Esophagus squamous epithelium (tissue), 5 donors: ENCODE measurements at places on chromosomes 2 and 18.

DNA sequence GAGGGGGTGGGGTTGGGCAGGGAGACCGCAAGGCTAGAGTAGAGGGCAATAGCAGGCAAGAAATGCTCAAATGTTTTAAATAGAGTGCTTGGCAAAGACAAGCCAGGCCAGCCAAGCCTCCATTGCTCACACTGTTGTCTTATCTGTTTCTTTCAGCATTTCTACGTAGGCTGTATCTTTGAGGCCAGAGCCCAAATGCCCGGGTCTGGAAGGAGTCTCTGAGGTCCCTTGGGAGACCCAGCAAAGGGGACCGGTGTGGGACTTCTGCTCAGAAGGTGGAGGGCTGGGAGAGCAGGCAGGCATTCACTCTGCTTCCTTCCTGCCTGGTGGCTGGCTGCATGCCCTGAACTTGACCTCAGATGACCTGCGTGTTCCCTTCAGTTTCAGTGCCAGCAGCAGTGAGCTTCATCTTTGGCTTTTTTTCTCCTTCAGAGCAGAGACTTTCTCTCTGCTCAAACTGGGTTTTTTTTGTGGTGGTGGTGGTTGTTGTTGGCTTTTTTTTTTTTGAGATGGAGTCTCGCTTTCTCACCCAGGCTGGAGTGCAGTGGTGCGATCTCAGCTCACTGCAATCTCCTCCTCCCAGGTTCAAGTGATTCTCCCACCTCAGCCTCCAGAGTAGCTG, 13.7 kb upstream of the TET3 start:
- H3K4me1 ChIP-seq = peaks cover 45% of the 10 kb centered on the region
- DNase-seq = no peak
- no peaks in the 10 kb centered on the region for H3K36me3 ChIP-seq
- no peaks in the 10 kb centered on the region for H3K27me3 ChIP-seq
- no peak overlapping the region for H3K4me3 ChIP-seq
- H3K27ac ChIP-seq = no peak overlapping the region

- DNase-seq = no peak
- no peaks in the 10 kb centered on the region for H3K4me1 ChIP-seq
- no peaks in the 10 kb centered on the region for H3K27me3 ChIP-seq
- no peaks in the 10 kb centered on the region for H3K36me3 ChIP-seq
- no peak overlapping the region for H3K4me3 ChIP-seq
- H3K27ac ChIP-seq = peak overlapping the region; percentile 60
Measured at GRCh38 chr2:203871371-203871983, 3.9 kb downstream of the CTLA4 start.

DNA sequence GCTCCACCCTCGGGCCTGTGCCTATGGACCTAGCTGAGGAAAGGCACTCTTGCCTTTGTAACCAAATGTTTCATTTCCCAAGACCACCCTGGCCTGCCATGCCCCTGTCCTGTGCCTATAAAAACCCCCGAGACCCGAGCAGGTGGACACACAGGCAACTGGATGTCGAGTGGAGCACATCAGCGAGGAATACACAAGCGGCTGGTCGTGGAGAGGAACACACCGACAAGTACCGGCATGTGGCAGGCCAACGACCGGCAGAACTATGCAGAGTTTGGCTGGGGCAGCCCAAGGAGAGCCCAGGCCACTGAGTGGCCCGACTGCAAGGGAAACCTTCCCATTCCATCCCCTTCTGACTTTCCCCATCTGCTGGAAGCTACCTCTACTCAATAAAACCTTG, 1963.8 kb upstream of the CELF4 start:
- no peak overlapping the region for H3K27ac ChIP-seq
- no peak for DNase-seq
- H3K4me1 ChIP-seq = no peaks in the 10 kb centered on the region
- H3K36me3 ChIP-seq = no peaks in the 10 kb centered on the region
- no peaks in the 10 kb centered on the region for H3K27me3 ChIP-seq

DNA sequence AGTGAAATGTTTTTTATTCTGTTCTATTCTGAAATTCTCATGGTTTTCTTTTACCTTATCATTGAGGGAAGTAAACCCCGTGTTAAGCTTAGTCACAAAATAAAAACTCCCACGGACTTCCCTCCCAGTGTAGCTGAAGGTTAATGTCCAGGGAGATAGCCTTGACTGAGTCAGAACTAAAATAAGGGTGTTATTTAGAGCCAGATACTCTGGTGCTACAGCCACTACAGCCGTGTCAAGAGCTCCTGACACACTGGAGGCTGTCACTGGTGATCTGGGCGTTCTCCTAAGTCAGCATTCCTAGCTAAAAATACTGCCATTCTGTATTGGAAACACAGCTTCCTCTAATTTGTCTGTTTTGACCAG, 82.0 kb upstream of the RANBP2 start:
- H3K4me3 ChIP-seq = no peak overlapping the region
- no peaks in the 10 kb centered on the region for H3K36me3 ChIP-seq
- peak overlapping the region; percentile 47 for H3K27ac ChIP-seq
- peaks cover 36% of the 10 kb centered on the region for H3K4me1 ChIP-seq
- DNase-seq = no peak

GRCh38 chr2:229335330-229335729, 64.2 kb upstream of the PID1 start:
- no peak overlapping the region for H3K27ac ChIP-seq
- H3K27me3 ChIP-seq = no peaks in the 10 kb centered on the region
- H3K36me3 ChIP-seq = no peaks in the 10 kb centered on the region
- no peak overlapping the region for H3K4me3 ChIP-seq
- no peaks in the 10 kb centered on the region for H3K4me1 ChIP-seq
- no peak for DNase-seq

- no peak overlapping the region for H3K4me3 ChIP-seq
- H3K36me3 ChIP-seq = no peaks in the 10 kb centered on the region
- no peak for DNase-seq
- no peaks in the 10 kb centered on the region for H3K27me3 ChIP-seq
- H3K27ac ChIP-seq = no peak overlapping the region
Measured at GRCh38 chr2:25227576-25227975, 59.2 kb upstream of the POMC start.

DNA sequence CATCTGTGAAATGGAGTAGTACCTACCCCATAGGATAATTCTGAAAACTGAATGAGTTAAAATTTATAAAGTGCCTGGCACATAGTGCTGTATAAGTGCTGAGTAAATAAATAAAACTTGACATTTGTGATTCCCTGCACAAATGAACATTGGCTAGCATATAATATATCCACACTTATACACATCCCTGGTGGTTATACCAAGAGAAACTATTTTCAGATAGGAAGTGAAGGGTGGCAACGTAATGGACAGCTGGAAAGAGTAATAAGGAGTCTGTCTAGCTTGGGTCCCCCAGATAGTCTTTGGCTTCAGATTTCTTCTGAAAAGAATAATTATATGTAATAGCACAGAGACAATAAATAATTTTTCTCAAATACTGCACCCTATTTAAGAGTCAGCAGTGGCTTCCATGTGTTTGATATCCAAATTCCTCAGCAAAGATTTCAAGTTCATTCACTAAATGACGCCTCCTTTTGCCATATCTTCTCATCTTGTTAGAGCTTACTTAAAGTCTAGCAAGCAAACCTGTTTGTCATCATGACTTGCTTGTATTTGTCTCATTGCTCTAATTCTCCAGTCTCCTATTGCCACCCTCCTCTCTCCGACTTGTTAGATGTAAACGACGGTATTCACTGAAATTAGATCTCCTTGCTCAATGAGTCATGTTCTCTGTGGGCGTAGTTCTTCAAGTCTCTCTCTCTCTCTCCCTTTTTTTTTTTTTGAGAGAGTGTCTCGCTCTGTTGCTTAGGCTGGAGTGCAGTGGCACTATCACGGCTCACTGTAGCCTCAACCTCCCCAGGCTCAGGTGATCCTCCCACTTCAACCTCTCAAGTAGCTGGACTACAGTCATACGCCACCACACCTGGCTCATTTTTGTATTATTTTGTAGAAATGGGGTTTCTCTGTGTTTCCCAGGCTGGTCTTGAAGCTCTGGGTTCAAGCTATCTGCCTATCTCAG, 8.7 kb upstream of the ADGRF3 start:
- DNase-seq = no peak
- H3K27me3 ChIP-seq = no peaks in the 10 kb centered on the region
- peaks cover 7% of the 10 kb centered on the region for H3K36me3 ChIP-seq
- H3K27ac ChIP-seq = peak overlapping the region; percentile 70
- H3K4me3 ChIP-seq = no peak overlapping the region

GRCh38 chr2:237539681-237540080, 26.7 kb upstream of the PRLH start:
- no peak overlapping the region for H3K4me3 ChIP-seq
- no peak overlapping the region for H3K27ac ChIP-seq
- no peaks in the 10 kb centered on the region for H3K27me3 ChIP-seq
- no peak for DNase-seq
- H3K36me3 ChIP-seq = no peaks in the 10 kb centered on the region
